ENCODE measurements at places on chromosomes 7 and 10. TPM values are rescaled to one million over a fixed set of nuclear protein-coding genes. Genes with fewer than 3 reads are reported as not detected.

GRCh38 chr10:94052866-94053791, 59.4 kb downstream of the PLCE1 start:
- no peak for DNase-seq

DNA sequence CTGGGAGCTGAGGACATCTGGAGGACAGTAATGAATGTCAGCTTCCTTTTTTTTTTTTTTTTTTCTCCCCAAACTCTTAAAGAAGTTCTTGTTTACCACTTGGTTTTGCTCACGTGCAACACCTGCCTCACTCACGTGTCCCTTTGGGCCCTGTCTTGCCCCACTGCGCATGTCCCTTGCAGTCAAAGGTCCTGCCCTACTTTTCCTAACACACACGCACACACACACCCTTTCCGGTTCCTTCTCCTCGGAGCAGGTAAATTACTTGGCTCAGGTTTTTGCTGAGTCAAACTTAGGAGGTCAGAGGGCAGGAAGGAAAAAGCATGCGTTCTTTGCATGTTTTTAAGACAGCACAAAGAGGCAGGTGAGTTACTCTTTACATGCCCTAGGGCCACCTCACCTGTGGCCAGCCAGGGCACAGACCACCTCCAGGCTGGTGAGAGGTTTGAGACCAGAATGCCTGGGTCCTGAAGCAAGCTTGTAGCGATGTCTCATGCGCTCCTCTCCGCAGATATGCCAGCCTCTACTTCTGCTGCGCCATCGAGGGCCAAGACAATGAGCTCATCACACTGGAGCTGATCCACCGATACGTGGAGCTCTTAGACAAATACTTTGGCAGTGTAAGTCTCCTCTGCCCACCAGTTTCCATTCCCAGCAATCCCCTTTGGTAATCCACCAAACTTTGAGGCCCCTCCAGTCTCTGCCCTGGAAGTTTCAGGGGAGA, 2.8 kb downstream of the AP1S1 start:
- DNase-seq = peak; percentile 30

GRCh38 chr7:18610331-18610948, 114.9 kb downstream of the HDAC9 start:
- DNase-seq = peak; percentile 63

GRCh38 chr7:92404170-92404614, 43.1 kb upstream of the GATAD1 start:
- DNase-seq = no peak

- no peak for DNase-seq
Observed at GRCh38 chr7:88566162-88566729, 193.3 kb upstream of the ZNF804B start.

DNA sequence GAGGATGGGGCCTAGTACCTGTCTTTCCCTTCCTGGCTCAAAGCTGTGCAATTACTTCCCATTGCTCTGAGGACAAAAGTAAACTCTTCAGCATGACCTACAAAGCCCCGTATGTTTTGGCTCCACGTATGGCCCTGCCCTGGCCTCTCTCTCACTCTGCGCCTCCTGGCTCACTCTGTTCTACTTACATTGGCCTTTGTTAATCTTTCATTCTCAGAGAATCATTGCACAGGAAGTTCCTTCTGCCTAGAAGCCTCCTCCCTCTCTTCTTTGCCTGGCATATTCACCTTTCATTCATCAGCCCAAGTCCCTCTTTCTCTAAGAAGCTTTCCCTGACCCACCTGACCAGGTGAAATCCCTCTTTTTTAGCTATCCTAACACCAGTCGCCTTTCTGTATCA, 23.9 kb downstream of the LIPM start:
- DNase-seq = no peak

DNA sequence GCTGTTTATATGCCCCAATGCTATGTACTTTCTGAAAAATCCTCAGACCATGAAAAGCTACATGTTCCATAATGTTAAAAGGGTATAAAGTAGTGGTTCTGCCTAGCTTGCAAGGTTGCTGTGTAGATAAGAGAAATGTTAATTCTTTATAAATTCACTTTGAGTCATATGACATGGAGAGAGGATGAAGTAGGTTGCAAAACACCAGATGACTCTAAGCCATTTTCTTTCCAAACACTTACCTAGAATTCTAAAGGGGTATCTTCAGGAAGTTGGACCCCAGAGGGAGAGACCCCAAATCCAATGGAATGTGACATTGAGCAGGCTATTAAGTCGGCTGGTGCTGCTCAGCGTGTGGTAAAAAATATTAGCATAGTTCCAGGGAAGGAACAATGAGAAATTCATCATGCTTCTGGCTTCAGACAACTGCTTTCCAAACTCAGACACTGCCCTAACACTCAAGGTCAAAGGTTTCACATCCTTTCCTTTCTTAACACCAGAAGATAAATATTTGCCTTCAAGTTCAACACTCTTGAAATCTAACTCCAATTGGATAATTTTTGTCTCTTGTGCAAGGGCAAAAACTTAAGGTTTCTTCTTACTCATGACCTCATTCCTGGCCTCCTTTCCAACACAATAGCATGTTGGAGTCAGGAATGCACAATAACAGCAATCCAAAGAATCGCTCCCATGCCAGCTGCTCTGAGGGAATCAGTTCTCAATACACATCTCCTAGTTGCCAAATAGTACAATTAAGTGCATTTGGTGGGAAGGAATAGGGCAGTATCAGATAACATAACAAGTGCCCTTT, 100.7 kb upstream of the AFAP1L2 start:
- DNase-seq = peak; percentile 35

DNA sequence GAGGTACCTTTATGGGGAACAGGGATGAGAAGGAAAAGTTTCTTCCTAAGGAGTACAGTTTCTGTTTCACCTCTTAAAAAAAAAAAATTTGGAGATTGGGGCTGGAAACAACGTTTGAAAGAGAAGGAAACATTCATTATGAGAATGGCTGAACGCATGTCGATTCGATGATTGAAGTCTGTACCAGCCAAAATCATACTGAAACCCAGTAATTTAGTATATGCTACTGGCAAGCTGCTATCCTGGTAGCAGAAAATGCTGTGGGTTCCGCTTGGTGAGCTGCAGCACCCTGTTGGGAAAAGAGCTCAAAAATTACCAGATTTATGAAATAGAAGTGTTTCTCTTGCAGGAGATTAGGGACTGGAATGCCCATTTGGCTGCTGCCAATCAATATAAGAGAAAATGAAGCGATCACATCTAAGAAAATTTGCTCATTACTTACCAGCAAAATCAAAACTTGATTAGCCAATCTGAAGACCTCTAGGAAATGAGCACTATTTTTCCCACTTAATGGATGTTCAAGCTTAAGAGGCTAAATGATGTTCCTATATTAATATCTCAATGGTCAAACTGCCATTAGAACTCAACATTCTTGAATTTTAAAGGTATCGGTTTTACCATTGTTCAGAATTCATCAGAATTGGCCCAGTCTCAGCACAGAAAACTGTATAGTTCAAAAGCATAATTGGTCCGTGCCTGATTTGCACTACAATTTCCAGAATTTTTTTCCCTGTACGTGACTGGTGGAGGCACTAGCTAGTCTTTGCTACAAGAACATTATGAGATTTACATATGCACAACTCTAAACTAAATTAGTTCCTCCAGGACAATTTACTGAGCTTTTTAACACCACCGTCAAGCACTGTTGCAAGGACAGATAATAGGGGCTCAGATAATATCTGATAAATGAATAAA, 1.2 kb upstream of the ITGB1 start:
- DNase-seq = peak; percentile 54

DNA sequence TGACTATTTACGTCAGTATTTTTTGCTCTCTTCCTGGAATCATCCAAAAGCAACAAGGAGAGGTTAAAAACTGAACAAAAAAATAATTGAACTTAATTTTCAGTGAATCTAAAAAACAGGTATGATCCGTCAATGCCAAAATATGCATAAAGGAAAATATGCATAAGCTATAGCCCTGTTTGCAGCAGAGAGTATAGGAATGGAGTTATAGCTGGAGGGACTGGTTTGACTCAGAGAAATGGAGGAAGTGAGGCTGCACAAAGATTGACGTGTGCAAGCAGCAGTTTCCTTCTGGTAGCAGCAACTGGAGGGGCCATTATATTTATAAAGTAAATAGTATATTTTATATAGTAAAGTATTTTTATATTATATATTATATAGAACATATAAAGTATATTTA, 37.1 kb downstream of the GNG11 start:
- no peak for DNase-seq

- no peak for DNase-seq
Observed at GRCh38 chr10:43201545-43202131, 63.4 kb downstream of the CSGALNACT2 start.

- DNase-seq = no peak
Observed at GRCh38 chr7:113742377-113742776, 176.4 kb downstream of the PPP1R3A start.

GRCh38 chr7:94511718-94512117, 2.1 kb downstream of the CASD1 start:
- DNase-seq = peak; percentile 17

GRCh38 chr7:32200646-32201045, 130.4 kb upstream of the PDE1C start:
- DNase-seq = no peak

DNA sequence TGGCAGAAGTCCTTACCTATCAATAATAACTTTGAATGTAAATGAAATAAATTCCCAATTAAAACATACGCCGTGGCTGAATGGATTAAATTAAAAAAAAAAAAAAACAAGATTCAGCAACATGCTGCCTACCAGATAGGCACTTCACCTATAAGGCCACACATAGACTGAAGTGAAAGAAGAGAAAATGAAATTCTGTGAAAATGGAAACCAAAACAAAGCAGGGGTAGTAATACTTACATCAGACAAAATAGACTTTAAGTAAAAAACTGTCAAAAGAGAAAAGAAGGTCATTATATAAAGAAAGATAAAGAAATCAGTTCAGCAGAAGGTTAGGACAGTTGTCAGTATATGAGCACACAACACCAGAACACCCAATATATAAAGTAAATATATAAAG, 55.3 kb downstream of the TCAF1 start:
- DNase-seq = no peak

DNA sequence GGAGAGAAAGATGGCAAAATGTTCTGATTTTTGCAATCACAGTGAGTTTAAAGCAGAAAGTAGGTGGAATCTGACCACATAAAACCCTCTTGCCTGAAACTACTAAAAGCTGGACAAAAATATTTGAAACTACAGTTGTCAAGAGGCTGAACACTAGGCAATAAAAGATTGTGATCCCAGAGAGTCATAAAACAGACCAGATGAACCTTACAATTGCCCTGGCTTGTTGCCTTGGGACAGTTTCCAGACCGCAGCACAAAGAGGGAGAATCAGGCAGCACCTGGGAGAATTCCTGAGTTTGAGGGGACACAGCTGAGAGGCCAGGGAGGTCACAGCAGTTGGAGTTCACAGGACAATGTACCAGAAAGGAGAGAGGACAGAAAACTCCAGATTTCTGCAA, 107.3 kb upstream of the NANOS1 start:
- no peak for DNase-seq

The CASD1 gene
- 4.8 TPM for total RNA-seq

The FAM180A gene
- total RNA-seq = not detected

The IFIT5 gene
- 3.3 TPM for total RNA-seq

The FAS gene
- total RNA-seq = 4.3 TPM

The TSPAN13 gene
- total RNA-seq = 25.9 TPM

The AQP1 gene
- 9.8 TPM for total RNA-seq

The CCDC126 gene
- 8.7 TPM for total RNA-seq

The OR2A7 gene
- total RNA-seq = 0.86 TPM
